ENCODE measurements at places on chromosomes 7 and 10. TPM values are rescaled to one million over a fixed set of nuclear protein-coding genes. Genes with fewer than 3 reads are reported as not detected.

DNA sequence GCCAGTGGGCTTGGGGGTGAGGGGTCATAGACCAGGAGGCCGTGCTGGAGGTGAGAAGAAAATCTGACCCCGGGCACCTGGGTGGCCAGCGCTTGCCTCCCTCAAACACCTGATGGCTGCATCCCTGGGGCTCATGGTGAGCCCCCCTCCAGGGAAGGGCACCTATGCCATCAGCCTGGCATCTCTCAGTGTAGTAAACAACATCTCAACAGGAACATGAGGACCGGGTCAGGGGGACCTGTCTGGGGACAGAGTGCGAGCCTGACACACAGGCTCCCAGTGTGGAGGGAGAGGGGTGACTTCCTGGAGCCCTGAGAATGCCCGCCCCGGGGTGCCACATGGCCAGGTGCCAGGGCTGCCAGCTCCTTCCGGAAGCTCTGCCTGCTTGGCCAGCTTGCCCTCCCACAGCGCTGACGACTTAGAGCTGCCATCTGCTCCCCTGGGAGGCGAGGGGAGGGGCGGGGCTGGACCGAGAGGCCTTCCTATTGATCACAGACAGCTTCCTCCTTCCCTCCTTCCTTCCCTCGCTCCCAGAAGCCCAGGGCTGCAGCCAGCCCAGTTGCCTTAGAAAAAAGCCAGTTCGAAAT, 12.3 kb downstream of the STX1A start:
- peak; percentile 75 for DNase-seq

DNA sequence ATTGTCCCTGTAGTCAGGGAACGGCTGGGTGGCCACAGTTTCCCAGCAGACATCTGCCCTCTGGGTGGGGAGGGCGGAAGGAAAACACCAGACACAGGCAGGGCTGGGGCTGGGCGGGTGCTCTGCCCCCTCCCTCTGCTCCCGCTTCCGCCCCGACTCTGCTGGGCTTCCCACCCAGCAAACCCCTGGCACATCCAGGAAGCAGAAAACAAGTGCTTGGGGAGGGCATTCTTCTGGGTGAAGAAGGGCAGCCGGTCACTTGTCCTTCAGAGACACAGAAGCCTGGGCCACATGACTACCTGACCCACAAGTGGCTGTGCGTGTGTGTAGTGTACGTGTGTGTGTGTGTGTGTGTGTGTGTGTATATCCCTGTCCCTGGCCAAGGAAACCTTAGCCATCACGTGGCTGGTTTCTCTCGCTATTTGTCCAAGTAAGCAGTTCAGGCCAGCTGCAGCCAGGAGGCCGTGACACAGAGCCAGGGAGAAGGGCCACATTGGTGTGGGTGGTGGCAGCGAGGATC, 77.9 kb downstream of the ZMIZ1 start:
- DNase-seq: no peak

Gene RAB19
- total RNA-seq: 3.8 TPM

Gene OR2A42
- total RNA-seq: not detected

Gene OR9A4
- total RNA-seq: not detected
